IMR-90 (cell line): ENCODE measurements at places on chromosomes 2 and 18. TPM values are rescaled to one million over a fixed set of nuclear protein-coding genes. Genes with fewer than 3 reads are reported as not detected.

DNA sequence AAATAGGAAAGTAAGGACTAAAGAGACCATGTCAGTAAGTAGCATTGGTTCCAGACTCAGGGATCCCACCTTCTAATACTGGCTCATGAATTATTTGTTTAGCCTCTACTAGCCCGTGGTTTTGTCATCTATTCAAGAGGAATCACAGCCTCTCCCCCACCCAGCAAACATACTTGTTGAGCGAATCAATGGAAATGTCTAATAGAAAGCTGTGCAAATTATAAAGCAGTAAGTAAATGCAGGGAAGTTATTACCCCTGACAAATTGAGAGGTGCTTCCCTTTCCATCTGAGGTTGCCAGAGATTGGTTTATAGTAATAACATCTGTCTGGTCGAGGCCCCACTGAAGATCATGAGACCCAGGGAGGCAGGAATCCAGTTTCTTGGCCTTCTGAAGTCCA is 219.3 kb upstream of the OSR1 start:
- DNase-seq, result peak; percentile 62

DNA sequence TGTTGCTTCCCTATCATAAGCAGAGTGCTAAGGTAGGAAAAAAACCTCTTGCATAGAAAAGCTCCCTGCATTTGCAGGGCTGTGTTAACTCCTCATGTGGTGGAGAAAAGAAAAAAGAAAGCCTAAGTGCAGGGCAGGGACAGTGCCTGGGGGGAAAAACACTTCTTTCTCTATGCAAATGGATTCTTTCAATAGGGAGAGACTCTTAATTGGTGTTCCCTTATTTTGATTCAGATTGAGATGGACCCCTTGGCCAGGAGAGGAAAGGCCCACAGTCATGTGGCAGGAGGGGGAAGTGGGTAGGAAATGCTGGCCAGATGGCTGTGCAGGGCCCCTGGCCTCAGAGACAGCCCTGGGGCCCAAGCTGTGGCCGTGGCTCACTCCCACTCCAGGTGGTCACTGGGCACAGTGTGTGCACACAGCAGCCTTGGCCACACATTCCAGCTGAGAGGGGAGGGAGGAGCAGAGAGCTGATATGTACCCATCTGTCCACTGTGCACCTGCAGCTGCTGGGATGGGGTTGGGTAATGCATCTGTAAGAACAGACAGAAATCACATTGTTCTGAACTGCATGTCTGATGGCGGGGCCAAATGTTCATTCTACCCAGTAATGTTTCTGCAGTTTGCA is 410.4 kb downstream of the DSC3 start:
- DNase-seq, result no peak

DNA sequence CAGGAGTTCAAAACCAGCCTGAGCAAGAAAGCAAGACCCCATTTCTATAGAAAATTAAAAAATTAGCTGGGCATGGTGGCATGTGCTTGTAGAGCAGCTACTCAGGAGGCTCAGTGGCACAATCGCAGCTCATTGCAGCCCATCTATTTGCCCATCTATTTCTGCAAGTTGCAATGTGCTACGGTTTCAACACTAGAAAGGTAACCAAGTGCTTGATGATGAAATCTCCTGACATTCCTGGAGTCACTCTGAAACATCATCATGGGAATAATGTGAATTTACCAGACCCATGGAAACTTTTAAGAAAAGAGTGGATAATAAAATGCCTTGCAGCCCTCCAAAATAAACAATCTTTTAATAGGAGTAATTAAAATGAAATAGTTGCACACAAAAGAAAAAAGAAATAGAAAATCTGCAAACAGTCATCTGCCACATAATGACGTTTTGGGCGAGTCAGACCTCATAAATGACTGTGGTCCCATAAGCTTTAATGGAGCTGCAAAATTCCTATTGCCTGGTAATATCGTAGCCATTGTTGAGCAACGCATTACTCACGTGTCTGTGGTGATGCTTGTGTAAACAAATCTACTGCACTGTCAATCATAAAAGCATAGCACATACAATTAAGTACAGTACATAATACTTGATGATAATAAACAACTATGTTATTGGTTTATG is 46.6 kb upstream of the AMMECR1L start:
- DNase-seq, result peak; percentile 84

GRCh38 chr2:188385857-188386256 is 94.2 kb downstream of the GULP1 start:
- no peak for DNase-seq

- DNase-seq, result peak; percentile 80
Measured at GRCh38 chr2:171159372-171160118, 1.1 kb downstream of the TLK1 start.

- DNase-seq, result no peak
Measured at GRCh38 chr2:217412721-217413120, 552.9 kb upstream of the TNP1 start.

The CYP27A1 gene
- total RNA-seq, result 4.2 and 5.2 TPM in 2 replicates

GRCh38 chr2:33289961-33290360 is 186.5 kb upstream of the RASGRP3 start:
- DNase-seq, result no peak

DNA sequence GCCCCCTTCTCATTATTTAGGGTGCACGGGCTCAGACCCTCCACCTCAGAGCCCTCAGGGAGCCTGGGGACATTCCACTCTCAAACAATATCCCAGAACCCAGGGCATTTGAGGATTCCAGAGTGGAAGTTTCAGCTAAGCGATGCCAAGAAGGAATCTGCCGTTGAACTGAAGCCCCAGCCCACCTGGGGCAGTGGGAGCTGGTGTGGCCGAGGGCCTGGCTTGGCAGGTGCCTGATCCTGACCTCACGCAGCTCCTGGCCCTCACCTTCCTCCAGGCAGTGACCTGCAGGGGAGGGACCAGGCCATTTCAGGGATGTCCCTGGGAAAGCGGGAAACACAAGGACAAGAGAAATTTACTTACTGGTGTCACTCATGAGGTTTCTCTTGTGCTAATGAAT is 58.2 kb downstream of the ACKR3 start:
- DNase-seq, result no peak

- DNase-seq, result no peak
Measured at GRCh38 chr18:62454527-62454926, 68.3 kb upstream of the ZCCHC2 start.

DNA sequence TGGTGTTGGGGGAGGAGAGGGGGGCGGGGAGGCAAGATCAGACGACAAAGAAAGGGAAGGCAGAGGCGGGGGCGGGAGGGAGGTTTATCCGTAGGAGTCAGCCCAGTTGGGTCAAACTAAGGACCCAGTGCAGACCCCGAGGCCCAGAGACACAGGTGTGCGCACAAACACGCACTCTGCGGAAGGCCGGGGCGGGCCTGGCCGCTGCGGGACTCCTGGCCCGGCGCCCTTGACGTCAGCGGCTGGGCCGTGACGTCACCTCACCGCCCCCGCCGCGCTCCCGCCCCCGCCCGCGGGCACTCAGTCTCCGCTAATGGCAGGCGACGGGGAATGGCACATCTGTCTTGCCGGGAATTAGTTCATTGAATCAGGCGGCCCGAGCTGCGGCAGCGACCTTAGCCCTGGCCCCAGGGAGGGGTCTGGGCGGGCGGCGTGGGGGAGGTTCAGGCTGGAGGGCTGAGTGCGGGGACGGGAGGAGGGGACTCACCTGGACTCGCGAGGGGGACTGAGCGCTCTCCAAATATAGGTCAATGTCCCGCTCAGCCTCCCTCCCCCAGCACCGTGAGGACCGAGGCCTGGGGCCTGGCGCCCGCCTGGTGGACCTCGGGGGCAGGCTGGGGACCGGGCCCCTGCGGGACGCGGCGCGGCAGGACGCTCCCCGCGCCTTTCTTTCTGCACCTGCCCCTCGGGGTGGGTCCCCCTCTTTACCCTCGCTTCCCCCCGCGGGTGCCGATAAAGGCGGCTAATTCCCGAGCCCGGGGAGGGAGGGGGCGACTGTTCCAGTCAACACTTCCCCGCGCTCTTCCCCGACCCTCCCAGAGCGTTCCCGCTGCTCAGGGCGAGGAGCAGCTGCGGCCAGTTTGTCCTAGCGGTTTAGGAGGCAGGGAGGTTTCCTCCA is 15.5 kb upstream of the ECEL1 start:
- DNase-seq, result peak; percentile 45

- no peak for DNase-seq
Measured at GRCh38 chr2:232573042-232573441, 22.6 kb downstream of the EIF4E2 start.

- DNase-seq, result no peak
Measured at GRCh38 chr2:171910494-171910893, 11.8 kb upstream of the HAT1 start.

- DNase-seq, result peak; percentile 96
Measured at GRCh38 chr2:85741833-85742455, 11.8 kb upstream of the ATOH8 start.

GRCh38 chr2:187988348-187988747 is 303.3 kb upstream of the GULP1 start:
- no peak for DNase-seq

DNA sequence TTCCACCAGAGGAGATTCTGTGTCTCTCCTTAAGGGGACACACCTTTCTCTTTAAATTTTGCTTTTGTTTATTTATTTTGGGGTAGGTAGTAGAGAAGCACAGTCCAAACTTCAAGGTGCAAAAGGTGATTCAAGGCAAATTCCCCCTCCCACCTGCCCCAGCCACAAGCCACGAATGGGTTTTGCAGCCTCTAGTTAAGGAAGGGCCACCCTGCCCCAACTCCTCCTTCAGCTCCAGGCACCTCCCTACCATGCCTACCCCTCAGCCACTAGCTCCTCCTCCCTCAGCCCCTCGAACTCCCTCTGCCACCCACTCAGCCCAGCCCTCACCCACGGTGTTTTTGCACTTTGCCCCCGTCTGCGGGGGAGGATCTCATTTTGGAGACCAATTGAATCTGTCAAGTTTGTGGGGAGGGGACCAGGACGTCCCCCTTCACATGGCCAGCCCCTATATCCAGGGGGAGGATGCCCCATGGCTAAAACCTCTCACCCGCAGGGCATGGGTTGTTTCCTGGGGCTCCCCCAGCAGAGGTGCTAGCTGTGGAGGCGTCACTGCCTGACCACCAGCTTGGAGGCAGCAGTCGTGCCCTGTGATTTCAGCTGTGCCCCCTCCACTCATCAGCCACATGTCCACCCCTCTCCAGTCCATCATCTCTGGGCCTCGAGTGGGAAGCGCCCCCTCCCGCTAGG is 4.5 kb downstream of the HAAO start:
- no peak for DNase-seq

GRCh38 chr2:236434593-236434992 is 135.0 kb upstream of the ACKR3 start:
- no peak for DNase-seq

The GPR155 gene
- total RNA-seq, result 3.4 and 4.4 TPM in 2 replicates

The TFCP2L1 gene
- not detected in 2 replicates for total RNA-seq

- no peak for DNase-seq
Measured at GRCh38 chr18:8242151-8242696, 367.0 kb upstream of the RAB12 start.

- peak; percentile 55 for DNase-seq
Measured at GRCh38 chr2:98412751-98413458, 31.8 kb upstream of the INPP4A start.

The EIF2AK3 gene
- total RNA-seq, result 20.3 and 22.8 TPM in 2 replicates

- DNase-seq, result peak; percentile 67
Measured at GRCh38 chr2:235268535-235268934, 225.3 kb upstream of the AGAP1 start.

GRCh38 chr18:31819106-31819924 is 58.6 kb upstream of the SLC25A52 start:
- peak; percentile 52 for DNase-seq

DNA sequence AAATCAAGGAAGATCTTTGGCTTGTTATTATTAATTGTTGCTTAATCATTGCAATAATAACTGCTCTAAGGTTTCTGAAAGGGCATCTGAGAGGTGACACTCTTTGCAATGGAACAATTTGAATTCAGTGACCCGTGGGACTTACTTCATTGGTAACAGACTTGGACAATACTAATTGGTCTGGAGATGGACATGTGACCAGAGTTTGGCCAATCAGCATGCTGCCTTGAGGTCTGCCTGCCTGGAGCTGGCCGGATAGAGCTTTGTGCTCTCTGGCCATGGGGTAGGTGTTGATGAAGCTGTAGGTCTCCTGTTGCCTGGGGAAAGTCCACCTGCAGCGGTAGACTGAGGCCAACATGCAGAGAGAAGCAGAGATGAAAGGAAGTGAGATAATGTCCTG is 24.0 kb upstream of the VPS4B start:
- DNase-seq, result no peak

DNA sequence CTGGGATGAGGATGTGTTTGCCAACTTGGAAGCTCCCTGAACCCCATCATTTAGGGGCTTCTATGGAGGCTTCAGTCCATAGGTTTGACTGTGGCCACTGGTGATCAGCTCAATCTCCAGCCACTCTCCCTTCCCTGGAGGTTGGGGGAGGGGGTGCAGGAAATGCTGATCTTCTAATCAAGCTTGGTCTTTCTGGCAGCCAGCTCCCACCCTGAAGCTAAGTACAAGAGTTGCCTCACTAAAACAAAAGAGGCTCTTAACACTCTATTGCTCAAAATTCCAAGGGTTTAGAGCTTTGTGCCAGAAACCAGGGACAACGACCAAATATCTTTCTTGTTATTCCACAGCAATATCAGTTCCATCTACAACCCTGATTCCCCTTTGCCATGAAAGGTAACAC is 19.4 kb upstream of the MPPE1 start:
- no peak for DNase-seq

The FIGLA gene
- total RNA-seq, result not detected in 2 replicates

DNA sequence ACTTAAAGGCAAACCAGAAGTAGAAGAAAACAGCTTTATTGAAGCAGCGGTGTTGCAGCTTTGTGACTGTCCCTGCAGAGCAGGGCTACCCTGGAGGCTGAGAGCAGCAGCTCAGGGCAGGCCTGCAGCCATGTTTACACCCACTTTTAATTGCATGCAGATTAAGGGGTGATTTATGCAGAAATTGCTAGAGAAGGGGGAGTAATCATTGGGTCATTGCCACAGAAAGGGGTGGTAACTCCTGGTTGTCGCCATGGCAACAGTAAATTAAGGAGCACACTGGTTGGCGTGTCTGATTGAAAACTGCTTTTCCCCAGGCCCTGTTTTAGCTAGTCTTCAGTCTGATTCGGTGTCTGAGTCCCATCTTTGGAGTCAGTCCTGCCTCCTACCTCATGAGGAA is 195.4 kb upstream of the HDAC4 start:
- DNase-seq, result no peak

DNA sequence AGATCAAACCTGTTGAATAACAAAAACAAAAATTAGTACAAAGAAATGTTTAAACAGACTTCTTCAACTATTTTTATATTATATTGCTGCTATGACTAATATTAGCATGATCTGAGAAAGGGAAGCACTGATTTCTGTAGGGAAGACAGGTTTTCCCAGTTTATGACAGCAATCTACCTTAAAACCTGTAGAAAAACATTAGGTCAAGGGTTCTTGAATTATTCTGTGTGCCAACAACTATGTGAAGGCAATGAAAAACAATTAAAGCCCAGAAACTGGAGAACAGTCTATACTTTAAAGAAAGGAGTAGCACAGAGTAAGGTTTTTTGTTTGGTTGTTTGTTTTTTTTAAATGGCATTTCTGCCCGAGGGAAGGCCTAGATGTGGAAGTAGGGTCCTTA is 23.3 kb downstream of the PUM2 start:
- no peak for DNase-seq
